ENCODE measurements at places on chromosomes 6 and 20.

GRCh38 chr20:22719167-22719591 lies 134.8 kb upstream of the FOXA2 start:
- DNase-seq: no peak

GRCh38 chr6:147779624-147780023 lies 271.1 kb downstream of the SAMD5 start:
- DNase-seq: no peak

- no peak for DNase-seq
Measured at GRCh38 chr6:13071550-13072345, 256.6 kb downstream of the TBC1D7 start.

DNA sequence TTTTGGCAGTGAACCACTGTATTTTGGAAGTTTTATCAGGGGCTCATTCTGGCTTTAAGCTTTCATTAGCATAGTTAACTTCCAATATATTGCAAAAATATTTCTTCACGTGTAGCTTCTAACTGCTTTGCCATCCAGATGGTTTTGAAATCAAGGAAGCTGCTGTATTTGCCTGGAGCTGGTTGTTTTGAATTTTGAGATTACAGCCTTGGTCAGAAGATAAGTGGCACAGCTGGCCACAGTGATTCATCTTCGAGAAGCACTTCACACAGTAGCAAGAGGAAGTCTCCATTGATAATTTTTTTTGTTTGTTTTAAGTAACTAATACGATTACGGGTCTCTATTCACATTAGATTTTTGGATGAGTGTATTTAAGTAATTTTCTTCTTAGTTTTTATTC lies 3.8 kb downstream of the APCDD1L start:
- no peak for DNase-seq

DNA sequence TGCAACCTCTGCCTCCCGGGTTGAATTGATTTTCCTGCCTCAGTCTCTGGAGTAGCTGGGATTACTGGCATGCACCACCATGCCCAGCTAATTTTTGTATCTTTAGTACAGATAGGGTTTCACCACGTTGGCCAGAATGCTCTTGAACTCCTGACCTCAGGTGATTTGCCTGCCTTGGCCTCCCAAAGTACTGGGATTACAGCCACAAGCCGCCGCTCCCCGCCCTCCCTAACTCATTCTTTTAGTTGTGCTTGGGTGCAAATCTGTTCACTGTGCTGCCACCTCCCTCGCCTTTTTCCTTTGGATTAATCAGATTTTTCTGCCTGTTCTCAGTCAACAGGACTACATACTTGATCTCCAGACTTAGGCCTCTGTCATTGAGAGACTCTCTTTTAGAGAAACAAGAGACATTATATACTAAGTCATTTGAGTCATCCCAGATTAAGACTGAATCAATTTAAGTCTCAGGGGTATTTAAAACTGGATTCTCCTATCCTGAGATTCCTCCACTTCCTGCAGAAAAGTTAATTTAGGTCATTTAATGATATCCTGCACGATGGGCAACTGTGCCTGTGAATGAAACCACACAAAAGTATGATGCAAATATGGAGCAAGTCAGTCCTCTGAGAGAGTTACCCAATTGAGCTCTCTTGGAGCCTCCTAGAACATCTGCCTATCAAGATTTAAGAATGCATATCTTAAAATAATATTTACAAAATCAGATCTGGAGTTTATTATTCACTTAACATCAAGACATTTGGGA lies 136.1 kb upstream of the THEMIS start:
- DNase-seq: no peak

- DNase-seq: no peak
Measured at GRCh38 chr20:56348746-56349145, 10.0 kb upstream of the FAM210B start.

DNA sequence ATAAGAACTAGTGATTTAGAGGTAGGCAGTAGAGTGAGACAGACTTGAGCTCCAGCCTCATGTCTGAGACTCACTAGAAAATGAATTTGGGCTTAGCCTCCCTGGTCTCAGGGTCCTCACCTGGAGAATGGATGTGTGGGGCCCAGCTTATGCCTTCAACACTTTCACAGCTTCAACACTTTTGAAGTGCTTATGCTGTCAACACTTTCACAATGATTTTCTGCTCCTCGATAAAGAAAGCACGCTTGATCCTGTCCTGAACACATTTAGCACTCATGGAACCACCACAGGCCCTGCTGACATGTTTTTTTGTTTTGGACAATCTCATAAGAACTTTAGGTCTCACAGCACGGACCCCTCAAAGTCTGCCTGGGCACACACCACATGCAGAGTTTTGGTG lies 229.3 kb downstream of the PACRG start:
- DNase-seq: no peak

DNA sequence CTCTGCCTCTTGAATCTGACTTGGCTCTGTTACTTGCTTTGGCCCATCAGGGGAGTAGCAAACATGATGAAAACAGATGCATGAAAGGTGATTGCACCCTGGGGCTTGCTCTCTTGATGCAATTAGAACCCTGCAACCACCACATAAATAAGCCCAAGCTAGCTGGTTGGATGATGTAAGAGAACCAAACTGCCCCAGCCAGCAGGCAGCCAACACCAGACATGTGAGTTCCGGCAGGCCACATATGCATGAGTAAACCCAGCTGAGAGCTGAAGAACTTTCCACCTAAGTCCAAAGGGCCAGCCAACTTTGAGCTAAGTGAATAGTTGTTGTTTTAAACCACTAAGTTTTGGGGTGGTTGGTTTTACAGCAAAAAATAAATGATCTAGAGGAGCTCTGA lies 268.4 kb downstream of the FARS2 start:
- DNase-seq: no peak

DNA sequence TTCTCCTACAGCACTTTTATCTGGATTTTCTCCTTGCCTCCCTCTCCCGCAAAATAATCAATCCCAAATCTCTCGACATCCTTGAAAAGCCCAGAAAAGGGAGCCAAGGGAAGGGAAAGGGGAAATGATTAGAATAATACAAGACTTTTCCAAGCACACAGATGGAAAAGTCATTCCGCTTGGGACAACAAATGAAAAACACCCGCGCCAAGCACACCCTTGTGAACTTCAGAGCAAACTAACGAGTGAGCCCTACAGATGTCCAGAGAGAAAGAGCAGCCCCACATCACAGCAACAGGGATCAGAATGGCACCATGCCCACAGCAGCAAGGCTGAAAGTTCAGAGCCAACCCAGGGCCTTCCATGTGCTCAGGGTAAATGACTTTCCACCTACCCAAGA lies 49.6 kb downstream of the NINL start:
- no peak for DNase-seq

DNA sequence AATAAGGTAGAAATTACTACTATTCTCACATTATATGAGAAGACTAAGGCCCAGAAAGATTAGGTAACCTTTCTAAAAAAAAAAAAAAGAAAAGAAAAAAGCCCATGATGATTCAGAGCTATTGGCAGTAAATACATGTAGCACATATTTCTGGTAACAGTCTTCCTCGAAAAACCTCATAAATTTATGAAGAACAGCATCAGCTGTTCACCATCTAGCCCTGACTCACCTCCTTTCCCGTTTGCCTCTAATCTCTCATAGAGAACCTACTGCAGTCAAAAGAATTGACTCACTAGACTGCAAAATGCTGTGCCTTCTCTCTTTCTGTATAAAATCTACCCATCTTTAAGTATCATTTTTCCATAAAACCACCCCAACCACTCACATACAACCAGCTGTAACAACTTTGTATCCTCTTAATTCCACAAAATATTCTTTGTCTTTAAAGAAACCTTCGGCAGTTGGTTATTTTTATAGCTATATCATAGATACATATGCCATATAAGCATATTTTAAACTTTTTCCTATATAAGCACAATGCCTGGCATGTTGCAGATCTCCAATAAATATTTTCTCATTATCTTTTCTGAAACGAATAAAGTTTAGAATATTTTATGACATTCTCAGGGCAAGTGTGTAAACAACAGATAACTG lies 152.7 kb upstream of the ENPP5 start:
- no peak for DNase-seq

GRCh38 chr20:51637241-51637640 lies 94.7 kb upstream of the NFATC2 start:
- DNase-seq: no peak

DNA sequence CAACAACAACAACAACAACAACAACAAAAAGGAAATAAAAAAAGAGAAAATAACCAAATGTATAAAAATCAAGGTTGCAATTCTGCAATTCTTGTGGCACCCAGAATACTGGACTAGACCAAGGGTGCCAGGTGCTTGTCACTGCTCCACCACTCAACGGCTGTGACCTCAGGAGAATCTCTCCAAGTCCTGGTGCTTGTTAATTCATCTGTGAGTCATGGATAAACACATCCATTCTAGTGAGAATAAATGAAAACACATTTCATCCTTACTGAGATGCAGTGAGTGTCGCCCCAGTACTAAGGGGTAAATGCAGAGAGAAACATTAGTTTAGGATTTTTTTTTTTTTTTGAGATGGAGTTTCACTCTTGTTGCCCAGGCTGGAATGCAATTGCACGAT lies 32.0 kb downstream of the HLA-C start:
- DNase-seq: no peak

DNA sequence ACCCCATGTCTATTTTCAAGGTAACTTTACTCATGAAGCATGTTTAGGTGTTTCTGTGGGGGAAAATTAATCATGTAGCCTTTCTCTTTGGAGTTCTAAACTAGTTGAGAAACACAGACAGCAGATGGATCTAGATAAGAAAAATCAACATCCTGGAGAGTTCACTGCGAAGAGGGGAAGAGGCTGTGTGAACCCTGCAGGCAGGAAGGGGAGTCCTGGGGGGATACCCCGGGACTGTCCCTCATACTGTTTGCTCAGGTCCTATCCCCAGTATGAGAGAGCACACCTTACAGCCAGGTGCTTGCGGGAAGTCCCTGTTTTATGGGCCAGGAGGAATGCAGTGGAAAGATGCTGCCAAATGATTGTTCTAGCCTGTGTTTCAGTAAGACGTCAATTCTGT lies 32.7 kb downstream of the CHMP4B start:
- DNase-seq: peak; percentile 35

DNA sequence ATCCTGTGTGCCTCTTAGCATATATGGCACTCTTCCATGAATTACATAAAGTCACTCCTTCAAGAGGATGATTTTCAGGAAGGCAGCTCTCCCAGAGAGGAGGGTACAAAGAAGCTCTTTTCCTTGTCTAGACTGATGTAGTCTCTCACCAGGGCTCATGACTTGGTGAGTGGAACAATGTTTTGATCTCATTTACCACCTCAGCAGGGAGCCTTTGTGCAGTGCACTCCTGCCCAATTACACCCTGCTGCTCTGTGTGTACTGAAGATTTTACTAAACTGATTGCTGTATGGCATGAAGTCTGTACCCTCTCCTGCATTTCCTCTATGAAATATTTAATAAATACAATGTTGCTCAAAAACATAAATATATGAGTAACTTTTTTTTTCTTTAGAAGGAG lies 598.3 kb upstream of the HS3ST5 start:
- no peak for DNase-seq

GRCh38 chr20:39013662-39014109 lies 51.5 kb downstream of the DHX35 start:
- DNase-seq: no peak

DNA sequence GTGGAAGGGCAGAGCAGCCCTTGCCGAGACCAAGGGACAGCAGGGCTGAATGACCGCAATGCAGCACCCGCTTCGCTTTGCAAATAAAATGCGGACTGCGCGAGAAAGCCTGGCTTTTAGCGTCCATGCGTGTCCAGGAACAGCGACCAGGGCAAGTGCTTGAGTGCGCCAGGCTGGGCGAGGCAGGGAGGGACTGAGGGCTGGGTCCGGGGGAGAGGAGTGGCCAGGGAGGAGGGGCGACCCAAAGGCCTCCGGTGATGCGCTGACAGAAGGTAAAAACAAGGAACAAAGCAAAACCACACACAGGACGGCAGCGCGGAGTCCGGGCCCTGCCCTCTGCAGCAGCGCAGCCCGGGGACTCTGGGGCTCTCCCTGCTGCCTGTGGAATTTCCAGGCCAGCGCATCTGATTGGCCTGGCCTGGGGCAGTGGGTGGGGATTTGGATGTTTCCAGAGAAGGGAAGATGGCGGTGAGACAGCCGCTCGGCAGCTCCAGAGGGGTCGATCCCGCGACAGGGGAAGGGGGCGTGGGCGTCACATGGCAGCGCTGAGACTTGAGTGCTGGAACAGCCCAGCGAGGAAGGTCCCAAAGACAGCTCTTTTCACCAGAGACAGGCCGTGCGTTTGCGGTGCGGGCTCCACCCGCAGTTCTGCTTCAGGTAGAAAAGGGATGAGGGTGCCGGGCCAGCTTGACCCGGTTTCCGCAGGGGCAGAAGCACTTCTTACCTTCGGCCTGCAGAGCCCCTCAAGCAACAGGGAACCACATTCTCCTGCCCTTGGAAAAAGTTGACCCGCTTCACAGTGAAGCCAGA lies 51.8 kb downstream of the SSR1 start:
- peak; percentile 60 for DNase-seq

- peak; percentile 51 for DNase-seq
Measured at GRCh38 chr20:53707371-53708055, 113.9 kb upstream of the ZNF217 start.

DNA sequence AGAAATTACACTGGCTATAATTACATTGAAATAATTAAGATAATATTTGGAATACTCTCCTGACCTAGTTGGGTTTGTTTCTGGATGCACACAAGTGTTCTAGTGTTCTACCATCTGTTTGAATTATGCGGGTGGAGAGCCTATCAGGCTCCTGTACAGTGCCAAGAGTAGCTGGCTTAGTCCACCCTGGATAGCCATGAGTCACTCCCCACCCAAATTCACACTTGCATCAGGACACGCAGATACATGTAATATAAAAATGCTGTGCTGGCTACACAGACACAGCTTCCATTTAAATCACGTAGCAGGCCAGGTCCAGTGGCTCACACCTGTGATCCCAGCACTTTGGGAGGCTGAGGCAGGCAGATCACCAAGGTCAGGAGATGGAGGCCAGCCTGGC lies 686.2 kb upstream of the SLC35B3 start:
- no peak for DNase-seq

Data from B cell (primary cell).